ENCODE measurements at places on chromosomes 11 and 22.

- DNase-seq, result no peak
Observed at GRCh38 chr11:2728663-2729332, 29.0 kb upstream of the KCNQ1OT1 start.

- no peak for DNase-seq
Observed at GRCh38 chr11:1825785-1826451, 8.9 kb upstream of the SYT8 start.

GRCh38 chr11:123611698-123612097 is 42.7 kb downstream of the SCN3B start:
- no peak for DNase-seq

DNA sequence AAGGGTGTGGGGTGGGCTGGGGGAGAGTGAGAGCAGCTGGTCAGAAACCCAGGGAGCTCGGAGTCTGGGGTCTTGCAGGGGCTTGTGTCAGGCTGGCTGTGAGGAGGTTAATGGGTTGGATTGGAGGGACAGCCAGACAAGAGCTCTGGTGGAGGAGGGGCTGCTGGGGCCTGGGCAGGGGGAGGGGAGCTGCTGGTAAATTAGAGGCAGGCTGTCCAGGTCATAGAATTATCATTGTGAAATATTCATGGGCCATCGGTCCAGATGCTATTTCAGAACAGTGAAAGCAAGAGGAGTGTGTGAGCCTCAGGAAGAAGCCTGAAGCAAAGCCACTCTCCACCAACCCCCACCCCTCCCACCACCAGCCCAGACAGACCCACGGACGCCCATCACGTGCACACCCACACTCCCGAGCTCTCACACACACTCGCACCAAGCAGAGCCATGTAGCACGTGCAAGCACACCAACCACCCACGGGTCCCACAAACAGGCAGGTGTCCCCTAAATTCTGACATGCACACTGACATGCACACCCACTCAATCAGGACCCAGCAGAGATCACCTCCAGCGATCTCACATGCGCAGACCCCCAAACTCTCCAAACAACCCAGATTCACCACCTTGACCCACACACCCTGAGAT is 18.8 kb downstream of the RTN4RL2 start:
- no peak for DNase-seq

DNA sequence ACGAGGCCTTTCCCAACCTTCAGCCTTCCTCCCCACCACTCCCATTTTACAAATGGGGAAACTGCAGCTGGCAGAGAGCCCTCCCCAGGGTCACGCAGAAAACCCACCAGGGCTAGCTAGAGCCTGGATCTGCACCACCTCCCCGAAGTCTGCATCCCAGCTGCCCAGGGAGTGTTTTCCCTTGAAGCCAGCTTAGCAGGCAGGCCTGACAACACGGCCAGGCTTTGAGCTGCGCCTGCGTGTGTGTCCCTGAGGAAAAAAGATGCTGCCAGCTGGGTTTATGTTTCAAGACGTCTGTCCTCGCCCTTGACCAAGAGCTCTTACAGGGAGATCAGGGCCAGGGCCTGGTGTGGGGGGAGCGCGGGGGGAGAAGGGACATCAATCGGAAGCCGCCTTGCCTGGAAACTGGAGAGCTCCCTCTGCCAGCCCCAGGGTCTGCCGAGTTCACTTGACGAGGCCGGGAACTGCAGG is 20.3 kb downstream of the WNT11 start:
- no peak for DNase-seq

- DNase-seq, result no peak
Observed at GRCh38 chr11:13885083-13885482, 77.4 kb upstream of the SPON1 start.

GRCh38 chr11:88114486-88115045 is 60.7 kb downstream of the RAB38 start:
- DNase-seq, result no peak

DNA sequence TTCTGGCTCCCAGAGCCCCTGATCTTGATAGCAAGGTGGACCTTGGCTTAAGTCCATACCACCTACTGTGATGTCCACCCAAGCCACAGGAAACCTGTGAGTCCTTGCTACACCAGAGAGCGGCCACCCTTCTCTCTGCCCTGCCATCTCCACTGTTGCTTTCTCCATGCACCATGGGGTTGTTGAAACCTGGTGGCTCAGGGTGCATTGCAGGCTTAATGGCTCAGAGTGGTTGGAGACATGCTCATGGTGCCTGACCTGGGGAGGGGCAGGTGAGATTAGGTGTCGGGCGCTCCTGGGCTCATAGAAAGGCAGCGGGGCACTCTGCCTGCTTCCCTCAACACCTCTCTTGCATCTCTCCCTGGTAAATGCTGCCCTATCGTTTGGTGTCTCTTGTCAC is 25.0 kb upstream of the CACNG2 start:
- DNase-seq, result no peak

DNA sequence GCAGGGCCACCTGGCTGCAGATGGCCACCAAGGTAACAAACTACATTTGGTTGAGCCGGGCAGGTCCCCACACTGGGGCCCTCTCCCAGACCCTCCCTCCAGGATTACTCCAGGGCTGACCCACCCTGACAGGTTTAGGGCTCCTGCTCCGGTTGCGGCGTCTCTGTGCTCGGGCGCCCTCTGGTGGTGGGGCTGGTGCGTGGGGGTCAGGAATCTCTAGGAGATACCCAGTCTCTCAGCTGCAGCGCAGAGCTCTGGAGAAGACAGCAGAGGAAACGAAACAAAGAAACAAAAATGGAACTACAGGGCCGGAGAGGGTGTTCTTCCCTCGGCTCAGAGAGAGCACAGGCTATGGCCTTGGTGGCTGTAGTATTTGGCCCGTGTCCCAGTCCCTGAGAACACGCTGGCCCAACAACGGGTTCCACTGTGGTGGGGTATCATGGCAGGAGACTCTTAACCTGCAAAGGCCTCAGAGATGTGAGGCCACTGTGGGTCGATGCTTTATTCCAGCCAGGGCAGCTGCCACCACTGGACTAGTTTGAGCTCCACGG is 2.4 kb downstream of the C11orf96 start:
- DNase-seq, result no peak

DNA sequence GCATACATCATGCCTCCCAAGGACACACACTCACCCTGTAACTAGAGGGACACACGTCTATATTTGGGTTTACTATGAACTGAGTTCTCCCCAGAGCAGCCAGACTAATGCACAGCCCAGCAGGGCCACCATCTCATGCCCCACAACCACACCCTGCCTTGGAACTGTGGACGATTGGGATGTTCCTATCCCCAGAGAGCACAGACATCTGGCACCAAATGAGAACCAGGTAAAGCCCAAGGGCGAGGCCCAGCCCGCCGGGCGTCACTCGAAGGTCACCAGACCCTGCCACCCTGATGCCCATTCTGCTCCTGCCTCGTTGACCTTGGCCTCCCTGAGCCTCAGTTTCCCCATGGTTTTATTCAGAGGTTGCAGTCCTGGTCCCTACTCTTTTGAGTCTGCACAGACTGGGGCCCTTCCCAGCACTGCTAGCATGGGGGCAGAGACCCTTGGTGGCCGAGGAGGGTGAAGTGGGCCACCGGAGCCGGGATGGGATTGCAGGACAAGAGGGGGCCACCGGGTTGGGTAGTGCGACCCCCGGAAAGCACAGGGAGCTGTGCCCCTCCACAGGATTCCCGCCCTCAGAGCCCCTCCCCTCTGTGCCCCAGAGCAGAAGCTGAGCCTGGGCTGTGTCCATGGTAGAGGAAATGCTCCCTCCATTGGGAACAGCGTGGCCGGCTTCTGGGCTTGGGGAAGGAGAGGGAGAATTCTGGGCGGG is 56.8 kb downstream of the IGLL5 start:
- no peak for DNase-seq

DNA sequence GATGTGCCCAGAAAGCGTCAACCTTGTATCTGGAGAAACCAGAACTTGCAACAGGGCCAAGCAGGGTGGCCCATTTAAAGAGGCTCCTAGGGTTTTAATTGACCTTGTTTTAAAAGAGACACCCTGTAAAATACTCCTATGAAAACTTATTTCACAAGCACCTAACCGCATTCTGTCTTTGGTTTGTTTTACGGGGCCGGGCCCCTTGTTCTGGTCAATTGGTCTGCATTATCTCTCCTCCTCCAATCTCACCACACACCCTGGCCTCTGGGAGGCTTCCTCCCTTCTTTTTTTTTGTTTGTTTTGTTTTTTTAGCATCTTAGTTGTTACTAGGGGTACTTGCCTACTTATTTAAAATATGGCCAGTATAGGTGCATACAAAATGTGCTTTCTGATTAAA is 4.7 kb downstream of the EHF start:
- no peak for DNase-seq

DNA sequence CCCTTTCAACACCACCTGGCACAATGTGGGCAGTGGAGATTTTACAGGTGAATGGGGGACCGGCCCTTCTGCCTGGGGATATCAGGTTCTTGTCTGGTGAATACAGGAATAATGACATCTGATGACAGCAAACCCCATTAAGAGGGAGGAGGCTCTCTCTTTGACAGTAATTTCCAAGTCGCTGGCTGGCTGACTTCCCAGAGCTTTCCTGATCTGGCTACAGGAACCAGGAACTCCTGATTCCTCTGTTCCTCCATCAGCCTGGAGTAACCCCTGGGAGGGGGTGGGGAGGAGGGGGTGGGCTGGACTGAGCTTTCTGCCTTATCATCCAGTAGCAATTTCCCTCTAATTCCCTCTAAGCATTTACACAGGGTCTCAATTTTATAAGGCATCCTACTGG is 3.7 kb upstream of the MIEF1 start:
- DNase-seq, result no peak

DNA sequence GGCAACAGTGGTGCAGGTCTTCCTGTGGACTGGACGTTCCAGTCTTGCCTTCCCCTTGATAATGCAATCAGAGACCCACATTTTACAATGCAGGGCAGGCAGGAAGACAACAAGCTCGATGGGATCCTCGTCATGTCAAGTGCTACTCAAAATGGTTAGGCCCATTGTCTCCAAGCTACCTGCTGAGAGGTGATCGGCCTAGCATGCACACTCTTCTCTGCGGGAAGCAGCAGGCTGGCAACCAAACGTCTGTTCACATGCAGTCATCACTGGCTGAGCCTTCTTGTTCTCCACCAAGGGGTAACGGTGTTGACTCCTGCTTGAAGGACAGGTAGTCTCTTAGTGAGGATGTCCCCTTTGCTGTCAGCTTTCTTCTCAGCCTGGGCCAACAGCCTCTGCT is 25.5 kb upstream of the CD82 start:
- no peak for DNase-seq

GRCh38 chr22:19823902-19824211 is 30.8 kb downstream of the GNB1L start:
- DNase-seq, result no peak

DNA sequence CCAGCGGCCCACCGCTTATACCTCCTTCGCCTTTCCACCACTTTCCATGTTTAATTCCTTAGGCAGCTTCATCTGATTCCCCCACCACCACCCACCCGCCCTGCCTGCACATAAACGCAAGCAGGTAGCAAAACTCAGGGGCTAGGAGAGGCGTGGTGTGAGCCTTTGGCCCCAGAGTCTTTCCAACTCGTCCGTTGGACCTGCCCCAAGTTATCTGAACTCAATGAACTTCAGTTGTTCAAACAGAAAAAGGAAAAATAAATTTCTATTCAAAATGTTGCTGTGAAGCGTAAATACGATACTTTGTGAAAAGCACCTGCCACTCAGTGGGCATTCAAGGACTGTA is 814 bp upstream of the CDON start:
- DNase-seq, result no peak

- no peak for DNase-seq
Observed at GRCh38 chr11:128187835-128188234, 399.5 kb downstream of the ETS1 start.

DNA sequence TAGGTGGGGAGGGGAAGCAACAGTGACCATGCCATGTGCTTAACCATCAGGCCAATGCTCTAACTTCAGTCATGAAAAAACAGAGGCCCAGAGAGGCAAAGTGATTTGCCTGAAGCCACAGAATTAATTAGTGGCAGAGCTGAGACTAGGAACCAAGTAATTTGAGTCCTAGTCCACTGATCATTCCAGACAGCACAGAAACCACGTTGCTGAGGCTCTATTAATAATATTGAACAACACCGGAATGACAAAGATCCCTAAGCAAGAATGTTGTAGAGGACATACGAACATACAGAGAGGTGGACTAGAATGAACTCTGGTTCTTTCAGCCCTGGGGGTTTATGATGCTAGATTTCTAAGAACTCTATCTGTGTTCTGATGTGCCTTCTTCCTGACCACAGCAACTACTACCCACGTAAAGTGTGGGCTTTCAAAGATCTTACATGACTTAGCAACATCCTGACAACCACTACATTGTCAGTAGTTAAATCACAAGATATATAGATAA is 92.3 kb downstream of the GAB2 start:
- DNase-seq, result no peak

GRCh38 chr11:44711113-44711786 is 15.5 kb upstream of the TSPAN18 start:
- no peak for DNase-seq

DNA sequence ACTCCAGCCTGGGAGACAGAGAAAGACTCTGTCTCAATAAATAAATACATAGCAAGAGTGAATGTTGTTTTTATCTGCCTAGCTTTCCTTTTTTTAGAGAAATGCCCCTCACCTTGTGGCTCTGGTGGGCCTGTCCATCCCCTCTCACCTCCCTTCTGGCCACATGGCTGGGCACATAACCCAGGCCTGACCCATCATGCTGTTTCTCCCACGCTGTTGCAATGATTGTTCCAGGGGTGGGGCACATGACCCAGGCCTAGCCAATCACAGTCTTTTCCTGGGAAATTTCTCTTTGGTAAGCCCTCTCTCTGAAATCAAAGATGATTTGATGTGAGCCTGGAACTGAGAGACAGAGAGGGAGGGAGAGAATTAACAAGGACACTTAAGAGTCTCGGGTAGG is 5.5 kb upstream of the CYTH4 start:
- DNase-seq, result no peak

- no peak for DNase-seq
Observed at GRCh38 chr11:33540427-33540826, 160.2 kb downstream of the C11orf91 start.

DNA sequence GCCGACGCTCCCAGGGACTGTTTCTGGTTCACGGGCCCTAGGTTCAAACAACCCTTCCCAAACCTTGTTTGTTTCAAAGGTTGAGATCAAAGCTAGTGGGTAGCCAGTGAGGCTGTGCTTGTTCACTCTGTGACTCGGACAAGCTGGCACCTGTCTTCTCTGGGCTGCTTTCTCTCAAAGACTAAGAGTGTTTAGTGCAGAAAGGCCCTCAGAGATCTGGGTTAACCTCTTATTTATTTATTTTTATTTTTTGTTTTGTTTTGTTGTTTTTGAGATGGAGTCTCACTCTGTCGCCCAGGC is 13.0 kb upstream of the MALAT1 start:
- DNase-seq, result no peak

- DNase-seq, result no peak
Observed at GRCh38 chr11:77159219-77159936, 31.3 kb downstream of the MYO7A start.

DNA sequence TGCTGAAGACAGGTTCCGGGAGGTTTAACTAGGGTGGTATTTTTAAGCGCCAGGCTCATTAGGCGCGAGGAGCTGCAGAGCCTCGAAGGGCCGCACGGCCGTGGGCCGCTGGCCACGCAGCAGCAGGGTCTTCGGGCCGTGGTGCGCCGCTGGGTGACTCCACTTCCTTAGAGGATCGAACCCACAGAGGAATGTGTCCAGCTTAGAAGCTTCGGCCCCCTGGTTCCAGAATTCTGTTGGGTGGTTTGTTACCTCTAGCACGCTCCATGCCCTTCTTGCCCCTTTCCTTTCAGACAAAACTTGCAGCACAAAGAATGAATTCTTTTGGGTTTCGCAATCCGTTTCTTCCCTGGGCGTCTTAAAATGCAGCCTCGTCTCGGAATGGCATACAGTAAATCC is 773 bp upstream of the PATL1 start:
- no peak for DNase-seq
